ENCODE measurements at places on chromosomes 3 and 15.

DNA sequence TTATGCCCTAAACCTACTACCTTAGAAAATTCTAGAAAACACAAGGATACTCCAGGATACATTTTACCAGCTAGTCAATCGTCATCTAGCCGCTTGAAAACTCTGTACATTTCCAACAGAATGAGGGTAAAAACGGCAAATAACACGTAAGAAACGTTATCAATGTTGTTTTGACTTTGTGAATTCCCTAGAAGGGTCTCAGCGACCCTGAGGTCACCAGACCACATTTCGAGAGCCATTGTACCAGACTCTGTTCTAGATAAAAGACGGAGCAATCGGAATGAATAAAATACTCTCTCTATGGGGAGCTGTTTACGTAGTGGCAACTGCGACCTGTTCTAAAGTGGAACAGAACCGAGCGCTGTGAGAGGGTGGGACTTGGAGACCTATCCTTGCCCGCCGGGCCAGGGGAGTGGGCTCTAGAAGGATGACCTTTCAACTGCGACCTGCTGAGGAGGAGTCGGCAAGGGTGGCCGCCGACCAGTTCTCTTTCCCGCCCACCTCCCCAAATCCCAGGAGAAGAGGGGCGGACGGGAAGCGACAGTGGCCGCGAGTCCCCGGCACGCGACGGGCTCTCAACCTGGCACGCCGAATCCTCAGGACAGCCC lies 778 bp upstream of the AP4E1 start:
- peak; percentile 83 for DNase-seq

DNA sequence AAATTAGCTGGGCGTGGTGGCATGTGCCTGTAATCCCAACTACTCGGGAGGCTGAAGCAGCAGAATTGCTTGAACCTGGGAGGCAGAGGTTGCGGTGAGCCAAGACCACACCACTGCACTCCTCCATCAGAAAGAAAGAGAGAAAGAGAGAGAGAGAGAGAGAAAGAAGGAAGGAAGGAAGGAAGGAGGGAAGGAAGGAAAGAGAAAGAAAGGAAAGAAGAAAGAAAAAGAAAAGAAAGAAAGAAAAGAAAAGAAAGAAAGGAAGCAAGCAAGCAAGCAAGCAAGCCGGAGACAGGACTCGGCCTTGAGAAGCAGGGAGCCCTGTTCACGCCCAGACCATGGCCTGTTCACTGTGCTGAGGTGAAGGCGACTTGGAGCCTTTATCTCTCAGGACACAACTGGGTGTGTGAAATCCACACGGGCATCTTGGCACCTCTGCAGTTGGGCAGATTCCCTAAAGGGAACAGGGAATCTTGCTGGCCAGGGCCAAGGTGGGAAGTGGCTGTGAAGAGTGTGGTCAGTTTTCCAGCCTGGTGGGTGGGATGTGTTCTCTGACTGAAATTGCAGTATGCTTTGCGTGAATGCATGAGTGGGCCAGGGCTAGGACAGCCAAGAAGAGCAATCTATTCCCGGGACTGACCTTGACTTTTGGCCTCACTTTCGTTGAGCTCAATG lies 90.3 kb downstream of the CORO2B start:
- no peak for DNase-seq

- DNase-seq, result no peak
Observed at GRCh38 chr15:67116742-67117141, 51.3 kb downstream of the SMAD3 start.

DNA sequence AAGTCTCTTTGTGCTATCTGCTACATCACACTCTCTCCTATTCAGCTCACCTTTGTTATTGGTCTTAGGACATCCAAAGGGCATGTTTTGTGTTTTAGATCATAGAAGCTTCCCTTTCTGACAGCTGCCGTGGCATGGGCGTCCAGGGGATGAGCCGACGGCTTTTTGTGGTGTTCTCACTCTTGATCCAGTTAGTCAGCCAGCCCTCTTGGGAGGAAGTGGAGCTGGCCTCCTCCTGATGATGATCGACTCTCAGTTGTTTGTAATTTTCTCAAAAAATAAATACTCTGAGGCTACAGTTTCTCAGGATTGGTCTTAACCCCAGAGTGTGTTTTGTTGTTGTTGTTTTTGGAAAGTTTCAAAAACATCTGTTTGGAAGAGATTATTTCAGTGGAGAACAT lies 34.4 kb downstream of the BOC start:
- DNase-seq, result no peak
